ENCODE measurements at places on chromosomes 16 and 17. TPM values are rescaled to one million over a fixed set of nuclear protein-coding genes. Genes with fewer than 3 reads are reported as not detected.

GRCh38 chr17:2191785-2192184, 111.8 kb downstream of the SMG6 start:
- no peak for DNase-seq

DNA sequence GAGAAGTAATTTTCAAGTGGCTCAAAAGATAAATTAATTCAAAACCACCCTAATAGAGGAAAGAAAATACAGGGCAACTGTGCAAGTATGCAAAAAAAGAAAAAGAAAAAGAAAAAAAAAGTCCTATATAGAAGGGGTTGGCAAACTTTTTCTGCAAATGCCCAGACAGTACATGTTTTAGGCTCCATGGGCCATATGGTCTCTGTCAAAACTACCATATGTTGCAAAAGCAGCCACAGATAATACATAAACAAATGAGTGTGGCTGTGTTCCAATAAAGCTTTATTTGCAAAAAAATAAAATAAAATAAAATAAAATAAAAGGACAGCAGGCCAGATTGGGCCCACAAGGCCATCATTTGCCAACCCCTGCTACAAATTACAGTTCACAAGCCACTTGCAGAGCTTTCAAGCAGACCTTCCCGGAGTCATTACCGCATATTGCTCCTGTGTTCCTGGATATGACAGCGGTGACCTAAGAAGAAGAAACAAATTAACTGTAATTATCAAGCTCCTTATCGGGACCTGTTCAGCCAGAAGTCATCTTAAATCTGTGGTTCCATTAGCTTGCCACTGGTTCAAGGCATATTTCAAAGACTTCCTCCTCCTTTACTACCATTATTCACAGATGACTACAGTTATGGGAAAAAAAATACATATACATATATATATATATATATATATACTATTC, 15.9 kb downstream of the ZC3H7A start:
- no peak for DNase-seq

DNA sequence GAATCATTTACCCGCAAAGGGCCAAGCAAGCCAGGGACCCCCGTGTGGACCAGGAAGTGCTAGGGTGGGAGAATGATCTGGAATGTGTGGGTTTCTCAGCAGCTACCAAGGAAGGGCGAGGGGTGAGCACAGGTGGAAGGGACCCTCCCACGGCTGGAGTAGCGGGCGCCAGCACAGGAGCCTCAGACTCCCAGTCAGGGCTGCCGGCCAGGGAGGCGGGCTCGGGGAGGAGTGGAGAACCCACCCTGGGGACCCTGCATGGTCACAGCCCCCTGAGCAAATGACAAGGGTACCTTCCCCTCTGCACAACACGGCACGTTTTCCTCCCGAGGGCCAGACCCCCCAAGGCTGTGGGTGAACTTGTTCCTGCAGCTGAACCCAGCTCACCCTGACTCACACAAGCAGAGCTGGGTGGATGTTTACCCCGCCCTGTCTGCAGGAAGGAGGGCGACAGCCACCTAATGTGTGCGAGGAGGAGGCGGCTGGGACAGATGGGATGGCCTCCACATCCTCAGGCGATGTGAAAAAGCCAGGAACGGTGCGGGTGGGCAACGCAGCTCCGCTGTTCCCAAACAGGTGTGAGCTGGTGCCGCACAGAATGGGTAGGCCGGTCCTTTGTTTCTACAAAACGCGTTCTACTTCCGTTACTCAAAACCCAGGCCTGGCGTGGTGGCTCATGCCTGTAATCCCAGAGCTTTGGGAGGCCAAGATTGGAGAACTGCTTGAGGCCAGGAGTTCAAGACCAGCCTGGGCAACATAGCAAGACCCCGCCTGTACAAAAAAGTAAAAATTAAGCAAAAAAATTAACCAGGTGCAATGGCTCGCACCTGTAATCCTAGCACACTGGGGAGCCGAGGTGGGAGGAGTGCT, 6.2 kb downstream of the ECI1 start:
- no peak for DNase-seq

DNA sequence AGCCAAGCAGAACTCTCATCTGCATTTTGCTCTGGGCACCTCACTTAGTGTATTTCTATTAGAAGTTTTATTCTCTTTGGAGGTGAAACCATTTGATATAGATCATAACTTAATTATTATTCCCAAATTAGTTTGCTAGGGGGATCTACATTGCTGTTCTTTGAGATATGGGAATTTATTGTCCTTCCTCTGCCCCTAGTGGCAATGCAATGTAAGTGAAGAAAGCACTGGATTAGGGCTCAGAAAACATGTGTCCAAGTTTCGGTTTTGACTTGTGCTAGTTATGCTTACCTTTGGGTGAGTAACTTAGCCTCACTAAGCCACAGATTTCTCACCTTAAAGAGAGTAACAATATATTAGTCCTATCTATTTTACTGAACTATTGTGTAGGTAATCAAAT, 2.9 kb downstream of the KRT39 start:
- no peak for DNase-seq

DNA sequence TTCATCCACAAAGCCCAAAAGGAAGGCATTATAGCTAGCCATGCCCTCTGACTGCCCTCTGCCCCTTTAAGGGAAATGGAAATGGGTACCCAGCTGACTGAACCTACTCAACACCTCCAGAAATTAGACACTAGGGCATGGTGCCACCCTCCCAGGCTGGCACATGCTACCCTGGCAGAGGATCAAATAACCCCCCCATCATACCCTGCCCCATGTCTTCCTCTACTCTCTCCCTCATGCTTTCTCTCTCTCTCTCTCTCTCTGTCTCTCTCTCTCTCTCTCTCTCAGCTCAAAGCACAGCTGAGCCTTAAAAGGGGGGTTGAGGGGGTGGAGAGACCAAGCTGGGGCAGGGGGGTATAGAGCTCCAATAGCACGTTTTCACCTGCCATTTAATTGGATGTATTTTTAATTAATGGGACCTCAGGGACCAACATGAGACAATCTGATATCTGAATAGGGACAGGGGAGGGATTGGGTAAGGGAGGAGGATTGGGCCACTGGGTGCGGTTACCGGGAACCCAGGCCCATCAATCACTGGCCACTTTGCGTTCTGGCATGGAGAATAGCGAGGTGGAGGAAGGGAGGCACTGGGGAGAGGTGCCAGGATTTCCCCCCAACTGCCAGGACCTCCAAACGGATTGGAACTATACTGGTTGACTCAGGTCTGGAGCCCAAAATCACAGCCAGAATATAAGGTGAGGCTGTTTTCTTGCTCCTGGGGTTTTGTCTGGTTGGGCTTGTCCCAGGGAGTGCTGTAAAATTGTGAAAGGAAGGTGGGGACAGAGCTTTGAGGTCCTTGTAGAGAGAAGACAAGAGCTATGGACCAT, 57.8 kb downstream of the NEUROD2 start:
- no peak for DNase-seq

- no peak for DNase-seq
These were observed 134.2 kb downstream of the ABCC1 start for GRCh38 chr16:16083421-16084156.

DNA sequence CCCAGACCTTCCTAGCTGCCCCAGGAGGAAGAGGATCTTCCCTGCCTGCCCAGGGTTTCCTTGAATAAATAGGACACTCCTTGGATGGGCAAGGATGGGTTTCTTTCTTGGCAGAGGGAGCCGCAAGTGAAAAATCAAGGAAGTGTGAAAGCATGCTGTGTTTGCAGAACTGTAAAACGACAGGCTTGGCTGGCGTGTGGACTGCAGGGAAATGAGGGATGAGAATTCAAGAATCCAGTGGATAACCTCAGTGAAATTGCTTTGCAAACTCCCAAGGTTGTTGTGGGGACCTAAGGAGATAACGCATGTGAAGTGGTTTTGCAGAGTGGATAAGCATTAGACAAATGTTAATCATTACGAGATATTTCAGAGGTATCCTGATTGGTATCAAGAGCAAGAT, 20.4 kb downstream of the GPR139 start:
- no peak for DNase-seq

DNA sequence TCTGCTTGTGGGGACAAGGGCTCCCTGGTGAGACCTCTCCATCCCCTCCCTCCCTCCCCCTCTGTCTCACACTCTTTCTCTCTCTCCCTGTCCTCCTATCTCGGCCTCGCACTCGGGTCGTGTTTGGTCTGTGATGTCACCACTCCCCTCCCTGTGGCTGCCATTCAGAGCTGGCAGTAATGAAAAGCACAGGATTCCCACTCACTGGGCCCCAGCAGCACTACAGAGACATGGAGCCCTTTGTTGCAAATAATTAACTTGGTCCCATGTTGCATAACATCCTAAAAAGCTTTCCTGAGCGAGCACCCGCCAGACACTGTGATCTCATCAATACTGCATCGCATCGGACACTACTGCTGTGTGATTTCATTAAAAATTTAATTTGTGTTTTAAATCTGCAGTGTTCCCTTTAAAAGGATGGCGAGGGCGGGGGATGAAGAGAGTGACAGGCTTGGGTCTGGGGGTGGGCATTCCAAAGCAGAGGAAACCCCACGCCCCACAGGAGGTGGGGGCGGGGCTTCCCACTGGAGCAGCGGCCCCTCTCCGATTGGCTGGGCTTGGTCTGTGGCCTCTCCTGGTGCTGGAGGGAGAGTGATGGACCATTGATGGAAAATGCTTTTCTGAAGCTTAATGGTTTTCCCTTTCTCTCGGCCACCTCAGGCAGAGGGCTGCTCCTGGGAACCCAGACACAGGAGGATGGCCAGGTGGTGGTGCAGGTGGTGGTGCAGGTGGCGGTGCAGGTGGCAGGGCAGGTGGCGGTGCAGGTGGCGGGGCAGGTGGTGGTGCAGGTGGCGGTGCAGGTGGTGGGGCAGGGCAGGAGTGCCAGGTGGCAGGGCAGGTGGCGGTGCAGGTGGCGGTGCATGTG, 15.3 kb upstream of the NPTX1 start:
- no peak for DNase-seq

GRCh38 chr16:75218256-75219076, at the start of gene CTRB1:
TSS of gene CTRB1 (plus strand) at chr16:75218988. CDS start at chr16:75219008, 20 bp downstream.
- DNase-seq, result no peak

DNA sequence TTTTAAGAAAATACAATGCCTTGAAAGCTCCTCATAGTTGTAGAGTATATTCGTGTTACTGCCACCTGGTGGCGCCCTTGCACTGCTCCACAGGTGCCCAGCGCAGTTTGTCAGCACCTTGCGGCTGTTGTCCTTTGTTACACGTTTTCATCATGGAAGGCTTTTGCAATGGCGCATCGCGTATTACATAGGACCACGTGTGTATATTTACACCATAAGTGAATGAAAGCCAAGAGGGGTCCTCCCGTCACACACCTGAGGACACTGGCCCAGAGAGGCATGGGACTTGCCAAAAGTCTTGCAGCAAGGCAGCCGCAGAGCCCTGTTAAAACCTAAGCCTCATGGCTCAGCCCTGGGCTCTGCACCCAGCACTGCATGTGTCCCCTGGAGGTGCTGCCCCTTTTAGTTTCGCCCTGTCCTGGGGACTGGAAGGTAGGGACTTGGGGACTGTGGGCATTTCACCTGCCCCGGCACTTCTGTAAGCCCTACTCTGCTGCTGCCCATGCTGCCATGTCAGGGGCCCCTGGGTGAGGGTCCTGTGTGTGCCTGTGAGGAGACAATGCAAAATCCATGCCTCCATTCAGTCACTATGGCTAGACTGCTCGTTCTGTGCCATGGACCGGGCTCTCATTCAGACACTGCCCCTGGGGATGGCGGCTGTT, 24.3 kb downstream of the POLR3E start:
- peak; percentile 22 for DNase-seq

- DNase-seq, result peak; percentile 18
These were observed 2.3 kb downstream of the DLG4 start for GRCh38 chr17:7217113-7217987.

DNA sequence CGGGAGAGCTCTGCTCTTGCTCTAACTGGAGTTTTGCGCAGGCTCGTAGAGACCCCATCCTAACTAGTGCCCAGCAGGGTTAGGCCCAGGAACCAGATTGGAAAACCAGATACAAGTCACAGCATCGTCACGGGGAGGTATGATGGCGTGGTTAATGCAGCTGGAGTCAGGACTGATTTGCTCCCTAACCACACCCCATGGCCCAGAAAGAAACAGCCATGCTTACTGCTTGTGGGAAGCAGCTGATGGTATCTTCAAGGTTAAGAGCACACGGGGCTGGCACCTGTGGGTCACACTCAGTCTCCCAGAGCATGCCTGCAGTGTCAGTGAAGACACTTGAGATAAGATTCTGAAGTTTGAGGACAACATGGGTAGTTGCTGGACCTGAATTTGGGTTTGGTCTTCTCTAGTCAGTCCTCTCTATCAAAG, 60.2 kb downstream of the WIPI1 start:
- DNase-seq, result no peak

- DNase-seq, result no peak
These were observed 714 bp downstream of the CACNA1H start for GRCh38 chr16:1153480-1154160.

DNA sequence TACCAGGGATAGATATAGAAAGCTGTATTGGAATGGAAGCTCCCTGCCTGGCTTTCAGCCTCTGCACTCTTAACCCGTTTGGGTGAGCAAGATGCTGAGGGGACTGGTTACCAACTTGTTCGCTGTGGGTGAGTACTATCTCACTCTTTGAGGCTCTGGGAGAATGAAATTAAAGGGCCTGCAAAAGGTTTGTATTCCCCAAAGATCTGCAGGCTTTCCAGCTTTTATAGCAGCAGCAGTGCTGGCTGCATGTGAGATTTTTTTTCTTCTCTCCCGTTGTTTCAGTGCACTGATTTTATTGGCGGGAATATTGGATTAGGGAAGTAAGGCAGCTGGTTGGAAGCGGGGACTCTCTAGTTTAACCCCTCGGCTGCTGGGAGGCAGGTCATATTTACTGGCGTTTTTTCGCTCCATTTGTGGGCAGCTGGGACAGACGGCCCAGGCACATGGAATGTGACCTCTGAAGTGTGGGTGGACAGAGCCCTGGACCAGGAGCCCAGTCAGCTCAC, 30.9 kb downstream of the C17orf75 start:
- no peak for DNase-seq

DNA sequence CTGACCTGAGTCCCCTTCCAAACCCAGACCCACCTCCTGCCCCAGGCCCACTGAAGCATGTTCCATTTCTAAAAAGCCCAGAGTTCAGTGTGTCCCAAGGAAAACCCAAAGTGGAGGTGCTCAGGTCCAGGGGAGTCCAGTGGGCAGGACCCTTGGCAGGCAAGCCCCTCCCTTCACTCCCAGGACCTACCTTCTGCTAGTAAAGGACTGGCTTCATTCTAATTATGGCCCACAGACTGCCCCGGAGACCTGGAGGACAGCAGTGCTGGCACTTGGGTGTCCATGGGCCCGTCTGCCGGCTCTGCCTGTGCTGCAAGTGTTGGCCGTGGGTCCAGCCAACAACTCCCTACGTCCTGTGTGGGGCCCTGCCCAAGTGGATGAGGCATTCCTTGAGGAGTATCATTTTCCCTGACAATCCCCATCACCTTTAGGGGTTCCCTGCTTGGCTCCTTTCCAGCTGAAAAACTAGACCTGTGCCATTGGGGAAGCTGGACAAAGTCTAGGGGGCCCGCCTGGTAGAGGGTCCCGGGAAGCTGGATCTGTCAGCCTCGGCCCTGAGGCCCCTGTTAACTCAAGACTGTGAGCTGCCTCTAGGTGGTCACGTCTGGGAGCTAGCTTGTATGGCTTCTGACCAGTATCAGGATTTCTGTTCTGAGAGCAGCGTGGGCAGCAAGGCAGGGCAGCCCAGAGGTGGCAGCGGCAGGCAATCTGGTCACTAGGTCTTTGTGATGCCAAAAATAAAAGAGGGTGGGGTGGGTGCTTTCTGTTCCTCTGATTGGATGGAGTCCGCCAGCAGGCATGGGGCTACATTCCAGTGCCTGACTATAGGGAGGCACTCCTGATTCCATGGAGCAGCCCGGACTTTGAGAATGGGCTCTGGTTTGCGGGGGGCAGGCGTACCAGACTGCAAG, 8.2 kb downstream of the CBX2 start:
- no peak for DNase-seq

Gene CCL13
- total RNA-seq, result not detected

Gene TSNAXIP1
- total RNA-seq, result 3.7 TPM

Gene CDH1
- total RNA-seq, result 1.1 TPM

Gene TNFRSF13B
- total RNA-seq, result not detected

Gene MRPL10
- total RNA-seq, result 9.7 TPM

Gene KRT40
- total RNA-seq, result not detected

Gene SPATA2L
- total RNA-seq, result 12.5 TPM

Gene PRSS21
- not detected for total RNA-seq

Measured in occipital lobe (tissue), 3 donors.